ENCODE measurements at places on chromosomes 1 and 21.

GRCh38 chr1:70720109-70720508 is 309.0 kb downstream of the CTH start:
- DNase-seq, result no peak

DNA sequence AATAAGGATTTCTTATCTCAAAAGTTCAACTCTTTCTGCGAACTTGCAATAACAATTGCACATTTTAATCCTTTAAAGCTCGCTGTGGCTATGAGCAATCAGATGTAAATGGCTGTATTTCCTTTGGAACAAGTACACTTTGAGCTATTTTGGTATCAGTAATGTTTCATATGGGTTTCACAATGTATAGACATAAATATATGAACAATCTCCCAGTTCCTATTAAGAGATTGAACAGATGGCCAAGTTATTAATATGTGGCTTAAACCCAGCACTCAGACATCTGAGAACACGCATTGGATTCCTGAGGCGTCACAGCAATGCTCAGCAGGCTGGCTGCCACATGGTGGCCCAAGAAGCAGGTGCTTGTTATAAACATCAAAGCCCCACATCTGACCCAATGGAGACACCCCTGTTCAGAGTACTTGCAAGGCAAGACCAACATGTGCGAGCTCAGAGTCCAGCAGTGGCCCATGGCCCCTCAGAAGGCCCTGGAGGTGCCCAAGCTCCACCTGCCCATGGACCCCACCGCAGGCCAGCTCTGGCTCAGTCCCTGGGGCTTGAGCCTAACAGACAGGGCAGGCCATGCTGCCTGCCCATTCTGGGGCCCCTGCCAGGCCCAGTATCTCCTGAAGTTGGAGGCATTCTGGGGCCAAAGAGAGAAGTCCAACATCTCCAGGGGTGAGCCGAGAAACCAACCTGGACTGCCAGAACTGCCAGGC is 23.7 kb downstream of the PSMG1 start:
- DNase-seq, result no peak

- no peak for DNase-seq
These were observed 86.3 kb downstream of the NKAIN1 start for GRCh38 chr1:31153423-31153822.

GRCh38 chr1:200794506-200795065 is 55.9 kb downstream of the CAMSAP2 start:
- no peak for DNase-seq

DNA sequence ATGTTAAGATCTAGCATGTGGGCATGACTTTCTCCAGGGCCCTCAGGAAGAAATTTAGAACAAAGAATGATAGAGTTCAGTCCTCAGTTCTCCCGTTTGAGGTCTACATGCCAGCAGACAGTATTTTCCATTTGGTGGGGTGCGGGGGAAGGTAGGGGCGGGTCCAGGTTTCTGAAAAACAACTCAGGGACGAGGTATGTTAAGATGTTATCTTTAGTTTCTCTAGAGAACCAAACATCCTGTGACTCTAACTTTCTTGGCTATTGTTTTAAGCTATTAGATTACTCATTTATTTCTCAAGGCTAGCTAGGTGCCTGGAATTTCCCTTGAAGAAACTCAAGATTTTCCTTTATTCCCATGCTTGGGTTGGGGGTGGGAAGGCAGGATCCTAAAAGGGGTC is 42.3 kb upstream of the SYT14 start:
- DNase-seq, result no peak

DNA sequence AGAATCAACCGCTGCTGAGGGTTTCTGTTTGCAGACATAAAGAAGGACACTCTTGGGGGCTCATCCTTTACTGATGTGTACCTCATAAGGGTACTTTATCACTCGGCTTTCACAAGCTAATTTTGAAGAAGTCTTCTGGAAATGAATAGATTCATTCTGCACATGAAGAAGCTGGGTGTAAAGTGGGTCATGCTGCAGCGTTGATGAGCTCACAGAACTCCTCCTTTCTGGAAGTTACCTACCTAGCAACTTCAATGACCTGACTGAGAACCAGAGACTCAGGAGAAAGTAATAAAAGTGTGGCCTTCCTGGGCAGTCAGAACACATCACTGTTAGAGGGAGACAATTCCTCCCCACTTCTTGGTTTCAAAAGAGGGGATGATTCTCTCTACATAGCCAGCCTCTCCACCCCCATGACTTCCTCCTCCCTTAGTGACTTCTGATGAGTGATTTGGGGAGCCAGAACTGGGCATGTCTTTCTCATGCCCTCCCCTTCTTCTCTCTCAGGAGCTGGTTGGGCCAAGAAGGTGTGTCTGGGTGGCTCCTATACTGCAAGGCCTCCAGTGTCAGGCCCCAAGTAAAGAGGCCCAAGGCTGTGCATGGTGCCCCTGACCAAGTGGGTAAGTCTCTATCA is 27.0 kb downstream of the PCNX2 start:
- no peak for DNase-seq

DNA sequence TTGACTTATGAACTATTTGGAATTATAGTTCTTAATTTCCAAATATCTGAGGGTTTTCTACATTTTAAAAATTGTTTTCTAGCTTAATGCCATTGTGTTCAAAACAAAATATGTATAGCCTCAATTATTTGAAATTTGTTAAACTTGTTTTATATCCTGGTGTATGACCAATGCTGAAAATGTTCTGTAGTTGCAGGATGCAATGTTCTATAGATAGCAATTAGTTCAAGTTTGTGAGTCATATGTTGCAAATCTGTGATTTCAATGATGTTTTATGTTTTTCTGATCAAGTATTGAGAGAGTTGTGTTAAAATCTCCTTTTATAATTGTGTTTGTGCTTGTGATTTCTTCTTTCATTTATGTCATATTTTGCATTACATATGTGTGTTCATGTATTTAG is 517.5 kb downstream of the ADGRL2 start:
- DNase-seq, result no peak

DNA sequence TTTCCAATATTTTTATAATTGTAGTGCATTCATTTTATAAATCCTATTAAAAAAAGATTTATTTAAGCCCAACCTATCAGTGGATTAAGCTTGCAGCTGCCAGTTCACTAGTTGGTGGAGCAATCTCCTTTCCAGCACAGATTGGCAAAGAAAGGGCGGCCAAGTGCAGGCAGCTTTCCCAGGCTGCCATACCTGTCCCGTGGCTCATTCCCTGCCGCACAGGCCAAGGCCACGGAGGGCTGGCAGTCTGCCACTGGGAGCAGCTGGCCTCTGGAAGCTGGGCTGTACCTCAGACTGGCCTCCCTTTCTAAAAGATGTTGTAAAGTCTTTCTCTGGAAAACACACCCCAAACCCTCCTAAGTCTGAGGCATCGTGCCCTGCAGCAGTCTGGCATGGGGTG is 74.2 kb downstream of the SIM2 start:
- no peak for DNase-seq

GRCh38 chr1:112504661-112505399 is 3.9 kb upstream of the WNT2B start:
- DNase-seq, result no peak

- no peak for DNase-seq
These were observed 56.5 kb upstream of the BCAR3 start for GRCh38 chr1:93738075-93738622.
